ENCODE measurements at places on chromosomes 13 and 19.

- DNase-seq: no peak
Observed at GRCh38 chr13:112687836-112688559, 1.8 kb upstream of the ATP11A start.

DNA sequence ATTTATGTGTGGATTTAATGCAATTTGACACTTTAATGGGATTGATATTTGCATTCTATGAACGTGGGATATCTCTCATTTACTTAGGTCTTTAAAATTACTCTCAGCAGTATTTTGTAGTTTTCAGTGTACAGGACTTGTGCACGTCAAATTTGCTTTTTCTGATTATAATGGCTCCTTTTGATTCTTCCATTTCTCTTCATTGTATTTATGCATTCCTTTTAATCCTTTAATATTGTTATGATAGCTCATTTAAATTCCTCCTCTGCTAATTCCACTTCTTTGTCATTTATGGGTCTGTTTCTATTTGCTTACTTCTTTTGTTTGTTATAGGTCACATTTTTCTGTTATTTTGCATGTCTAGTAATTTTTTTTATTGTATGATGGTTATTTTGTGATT is 226.6 kb downstream of the ATP8A2 start:
- no peak for DNase-seq

- DNase-seq: peak; percentile 84
Observed at GRCh38 chr19:16247353-16248182, 49.9 kb downstream of the AP1M1 start.

DNA sequence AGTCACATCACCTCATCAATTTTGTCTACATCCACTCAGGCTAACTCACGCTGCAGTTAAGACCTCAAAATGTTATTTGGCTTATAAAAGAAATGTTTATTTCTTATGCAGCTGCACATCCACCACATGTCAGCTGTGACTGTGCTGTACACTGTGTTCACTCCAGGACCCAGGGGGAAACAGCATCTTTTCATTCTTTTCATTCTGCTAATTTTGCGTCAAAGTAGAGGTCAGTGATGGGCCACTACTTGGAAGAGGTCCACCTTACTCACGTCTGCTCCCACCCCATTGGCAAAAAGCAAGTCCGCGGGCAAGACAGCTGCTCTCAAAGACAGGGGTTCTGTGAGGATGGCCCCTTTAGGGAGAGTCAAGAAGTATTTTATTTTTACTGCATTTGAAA is 4.5 kb upstream of the DCT start:
- DNase-seq: no peak

DNA sequence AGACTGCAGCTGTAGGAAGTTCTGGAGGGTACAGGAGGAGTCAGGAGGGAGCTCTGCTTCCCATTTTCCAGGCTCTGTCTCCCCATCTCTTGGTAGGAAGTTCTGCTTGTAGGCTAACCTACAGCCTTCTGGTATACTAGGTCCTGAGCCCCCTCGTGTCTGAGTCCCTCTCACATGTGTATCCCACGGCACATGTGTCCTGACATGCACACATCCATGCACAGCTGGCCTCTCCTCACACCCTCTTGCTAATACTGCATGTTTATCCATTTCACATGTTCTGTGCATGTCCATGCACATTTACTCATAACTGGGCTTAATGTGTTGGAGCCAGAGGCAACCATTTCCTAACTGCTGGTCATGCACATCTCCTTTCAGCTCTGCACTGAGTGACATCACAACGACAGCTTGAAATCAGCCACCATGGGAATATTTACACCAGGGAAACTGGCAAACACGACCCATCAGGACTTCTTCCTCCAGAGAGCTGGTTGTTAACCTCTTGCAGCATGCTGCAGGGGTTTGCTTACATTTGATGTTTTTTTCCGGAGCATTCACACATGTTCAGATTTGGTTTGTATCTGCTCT is 3.0 kb downstream of the CD209 start:
- no peak for DNase-seq

- no peak for DNase-seq
Observed at GRCh38 chr13:50393628-50394027, 378.4 kb downstream of the KCNRG start.

DNA sequence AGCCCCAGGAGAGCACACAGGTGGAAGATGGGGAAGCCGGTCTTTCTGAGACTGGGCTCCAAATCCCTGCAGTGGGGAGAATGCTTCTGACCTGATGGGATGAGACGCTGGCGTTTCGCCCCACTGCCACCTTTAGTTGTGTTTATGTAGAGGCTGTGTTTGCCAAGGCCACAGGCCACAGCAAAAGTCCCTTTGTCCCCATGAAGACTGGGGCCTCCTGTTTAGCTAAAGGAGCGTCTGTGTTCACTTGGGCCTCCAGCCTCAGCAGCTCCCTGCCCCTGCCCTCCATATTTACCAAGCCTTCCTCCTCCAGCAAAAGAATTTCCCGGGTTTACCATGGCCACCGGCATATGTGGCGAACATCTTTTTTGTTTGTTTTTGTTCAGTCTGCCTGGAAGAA is 10.4 kb upstream of the KLK14 start:
- DNase-seq: no peak

- DNase-seq: no peak
Observed at GRCh38 chr19:2230807-2231533, 5.2 kb downstream of the PLEKHJ1 start.

- DNase-seq: no peak
Observed at GRCh38 chr13:39468306-39468705, 134.7 kb downstream of the LHFPL6 start.

- DNase-seq: no peak
Observed at GRCh38 chr19:15874821-15875474, 22.9 kb downstream of the CYP4F2 start.

DNA sequence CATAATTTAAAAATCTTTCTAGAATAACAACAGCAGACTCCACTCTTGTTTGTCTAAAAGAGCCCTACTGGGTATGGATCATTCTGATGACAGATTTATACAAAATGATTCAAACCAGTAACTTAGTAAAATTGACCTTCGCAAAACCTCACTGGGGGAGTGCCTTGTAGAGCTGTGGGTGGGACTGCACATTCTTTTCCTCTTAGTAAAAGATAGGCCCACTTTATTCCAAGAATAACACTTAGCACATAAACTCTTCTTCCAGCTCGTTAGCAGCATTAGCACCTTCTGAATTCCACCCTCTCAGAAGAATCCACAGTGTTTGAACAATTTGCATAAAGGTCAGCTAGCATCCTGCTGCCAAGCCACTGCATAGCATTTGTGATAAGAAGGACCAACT is 106.8 kb downstream of the STOML3 start:
- no peak for DNase-seq

DNA sequence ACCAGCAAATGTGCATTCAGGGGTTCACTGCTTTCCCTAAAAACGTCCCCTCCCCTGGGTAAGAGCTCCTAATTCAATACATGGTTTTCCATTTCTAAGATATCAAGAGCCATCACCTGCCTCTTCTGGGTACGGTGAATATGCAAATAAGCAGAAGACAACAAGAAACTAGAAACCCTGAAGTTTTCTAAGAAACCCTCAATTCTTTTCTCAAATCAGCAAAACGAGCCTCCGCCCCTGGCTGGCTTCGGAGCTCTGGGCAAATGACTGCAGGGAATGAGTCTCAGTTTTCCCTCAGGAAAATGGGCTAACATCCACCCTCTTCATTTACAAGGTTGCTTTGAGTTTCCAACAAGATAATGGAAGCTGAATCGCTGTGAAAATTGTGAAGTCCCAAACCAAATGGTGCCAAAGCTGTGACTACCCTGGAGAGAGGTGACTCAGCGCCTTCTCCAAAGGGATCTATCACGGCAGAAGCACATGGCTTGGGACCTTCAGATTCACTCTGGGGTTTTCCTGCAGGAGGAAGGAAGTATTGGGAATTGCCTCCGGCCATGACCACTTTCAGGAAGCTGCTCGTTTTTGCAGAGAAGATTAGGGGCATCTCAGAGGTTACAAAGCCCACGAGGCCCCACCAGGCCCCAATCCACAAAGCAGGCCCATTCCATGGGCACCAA is 26.6 kb downstream of the KLF2 start:
- DNase-seq: no peak

- DNase-seq: no peak
Observed at GRCh38 chr19:46328079-46328478, 18.8 kb upstream of the PPP5C start.

DNA sequence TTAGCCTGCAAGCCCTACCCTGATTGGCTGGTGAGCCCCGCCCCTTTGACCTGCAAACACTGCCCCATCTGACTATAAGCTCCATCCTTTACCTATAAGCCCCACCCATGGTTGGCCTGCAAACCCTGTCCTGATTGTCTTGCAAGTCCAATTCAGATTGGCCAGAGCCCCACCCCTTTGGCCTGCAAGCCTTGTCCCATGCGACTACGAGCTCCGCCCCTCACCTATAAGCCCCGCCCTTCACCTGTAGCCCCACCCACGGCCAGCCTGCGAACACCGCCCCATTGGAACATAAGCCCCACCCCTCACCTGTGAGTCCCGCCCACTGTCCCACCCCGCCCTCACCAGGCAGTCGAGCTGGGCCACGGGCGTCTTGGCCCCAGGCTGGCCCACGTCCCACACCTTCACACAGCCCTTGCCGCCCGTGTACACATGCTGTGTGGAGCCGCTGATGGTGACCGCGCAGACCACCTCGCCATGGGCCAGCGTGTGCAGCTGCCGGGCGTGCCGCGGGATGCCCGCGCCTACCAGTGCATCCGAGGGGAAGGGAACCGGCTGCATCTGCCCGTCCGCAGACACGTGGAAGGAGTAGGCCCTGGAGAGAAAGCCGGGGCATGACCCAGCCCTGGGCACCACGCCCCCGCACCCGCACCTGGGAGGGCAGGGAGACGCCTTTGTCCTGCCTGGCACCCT is 22.9 kb downstream of the TLE2 start:
- DNase-seq: no peak

- DNase-seq: no peak
Observed at GRCh38 chr13:40488869-40489391, 177.5 kb downstream of the FOXO1 start.

GRCh38 chr19:10812196-10812595 is 23.8 kb downstream of the TMED1 start:
- DNase-seq: no peak

DNA sequence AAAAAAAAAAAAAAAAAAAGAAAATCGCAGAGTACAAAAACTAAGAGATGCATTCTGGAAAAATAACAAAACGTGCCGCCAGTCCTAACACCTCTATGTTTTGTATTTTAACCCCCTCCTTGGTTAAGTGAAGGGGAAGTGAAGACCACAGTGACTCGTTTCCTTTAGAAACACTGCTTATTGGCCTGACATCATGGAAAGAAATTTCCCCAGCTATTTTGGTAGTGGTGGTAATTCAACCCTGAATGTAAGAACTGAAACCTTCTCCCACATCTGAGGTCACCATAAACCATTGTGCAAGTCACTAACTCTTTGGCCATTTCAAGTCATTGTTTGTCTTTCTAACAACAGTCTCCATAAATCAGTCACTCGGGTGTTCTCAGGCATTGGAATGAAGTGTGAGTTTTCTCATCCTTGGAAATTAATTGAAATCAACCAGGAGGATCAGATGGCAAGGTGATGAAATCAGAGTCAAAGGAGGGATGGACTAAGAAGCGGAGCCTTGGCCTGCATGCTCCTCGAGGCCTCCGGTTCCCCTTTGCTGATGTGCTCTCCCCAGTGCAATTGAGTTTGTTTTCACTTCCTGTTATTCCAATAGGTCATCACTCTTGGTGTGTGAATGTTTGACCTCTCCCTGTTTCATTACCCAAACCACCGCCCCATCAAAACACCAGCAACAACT is 443.9 kb downstream of the FGF9 start:
- DNase-seq: no peak

DNA sequence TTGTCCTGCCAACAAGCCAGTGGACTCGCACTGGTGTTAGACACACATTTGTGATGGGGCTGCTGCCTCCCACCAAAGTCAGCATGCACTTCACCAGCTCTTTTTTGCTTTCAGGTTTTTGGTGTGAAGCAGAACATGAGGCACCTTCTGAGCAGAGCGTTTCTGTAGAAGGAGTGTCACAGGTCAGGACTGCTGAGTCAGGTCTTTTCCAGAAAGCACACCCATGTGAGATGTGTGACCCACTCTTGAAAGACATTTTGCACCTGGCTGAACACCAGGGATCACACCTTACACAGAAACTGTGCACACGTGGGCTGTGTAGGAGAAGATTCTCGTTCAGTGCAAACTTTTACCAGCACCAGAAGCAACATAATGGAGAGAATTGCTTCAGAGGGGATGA is 4.8 kb downstream of the ZNF304 start:
- DNase-seq: no peak

GRCh38 chr19:15194938-15195337 is 5.9 kb downstream of the NOTCH3 start:
- DNase-seq: no peak

DNA sequence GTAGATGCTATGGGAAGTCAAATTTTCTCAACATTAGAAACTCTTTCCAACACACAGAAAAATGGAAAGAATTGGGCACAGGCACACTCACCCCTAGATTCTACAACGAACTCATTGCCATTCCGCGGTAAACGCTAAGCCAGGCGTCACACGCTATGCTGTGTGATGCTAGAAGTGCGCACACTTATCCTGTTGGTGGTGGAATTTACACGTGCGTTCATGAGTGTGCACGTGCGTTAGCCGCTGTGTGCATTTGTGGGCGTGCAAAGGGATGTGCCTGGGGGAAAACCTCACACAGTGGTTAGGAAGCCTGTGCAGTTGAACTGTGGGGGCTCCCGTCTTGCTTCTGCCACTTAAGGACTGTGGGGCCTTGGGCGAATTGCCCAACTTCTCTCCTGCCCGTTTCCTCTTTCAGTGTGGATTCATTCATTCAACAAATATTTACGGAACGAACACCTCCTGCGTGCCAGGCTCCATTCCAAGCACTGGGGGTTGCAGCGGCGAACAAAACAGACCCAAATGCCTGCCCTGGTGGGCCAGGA is 7.7 kb downstream of the NFILZ start:
- DNase-seq: peak; percentile 25

DNA sequence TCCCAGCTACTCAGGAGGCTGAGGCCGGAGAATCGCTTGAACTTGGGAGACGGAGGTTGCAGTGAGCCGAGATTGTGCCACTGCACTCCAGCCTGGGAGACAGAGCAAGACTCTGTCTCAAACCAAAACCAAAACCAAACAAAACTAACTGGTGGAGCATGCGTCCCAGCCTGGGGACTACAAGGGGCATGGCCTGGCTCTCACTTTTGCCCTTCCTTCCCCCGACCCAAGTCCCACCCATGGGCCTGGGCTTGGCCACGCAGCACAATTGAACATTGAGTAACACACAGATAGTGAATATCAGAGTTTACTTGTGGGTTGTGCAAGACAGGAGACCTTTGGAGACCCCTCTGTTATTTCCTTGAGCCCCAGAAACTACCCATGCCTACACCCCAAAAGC is 13.2 kb downstream of the TMEM221 start:
- no peak for DNase-seq

- DNase-seq: no peak
Observed at GRCh38 chr19:2720777-2721569, at the start of gene DIRAS1. DIRAS1 (minus strand) TSS chr19:2721372; CDS start chr19:2717806, 3,566 bp downstream.

DNA sequence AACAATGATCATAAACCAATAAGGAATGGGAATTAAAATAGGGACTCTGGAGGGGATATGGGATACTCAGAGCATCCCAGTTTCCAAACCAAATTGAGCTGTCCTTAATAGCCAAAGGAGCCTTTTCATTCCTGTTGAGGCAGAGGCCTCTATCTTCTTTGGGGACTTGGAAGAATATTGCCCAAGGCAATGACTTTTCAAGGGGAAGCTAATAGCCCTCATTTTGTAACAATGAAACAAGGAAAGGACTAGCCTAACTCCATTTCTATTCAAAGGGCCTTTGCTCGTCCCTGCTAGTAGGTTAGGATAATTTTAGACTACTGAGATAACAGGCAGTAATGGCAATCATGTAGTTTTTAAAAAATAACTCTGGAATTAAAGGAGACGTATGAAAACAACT is 789.8 kb upstream of the SLITRK5 start:
- DNase-seq: no peak

- DNase-seq: peak; percentile 44
Observed at GRCh38 chr13:23804166-23804565, 85.0 kb downstream of the MIPEP start.
